Effector memory CD4-positive, alpha-beta T cell (primary cell): ENCODE measurements at places on chromosomes 12 and 14.

- no peak for DNase-seq
These were observed 4.7 kb upstream of the CCER1 start for GRCh38 chr12:90959538-90960139.

GRCh38 chr14:58637391-58638230, at the start of gene DACT1:
DACT1 (plus strand) TSS chr14:58637962; CDS start chr14:58638203, 241 bp downstream.
- DNase-seq: no peak

DNA sequence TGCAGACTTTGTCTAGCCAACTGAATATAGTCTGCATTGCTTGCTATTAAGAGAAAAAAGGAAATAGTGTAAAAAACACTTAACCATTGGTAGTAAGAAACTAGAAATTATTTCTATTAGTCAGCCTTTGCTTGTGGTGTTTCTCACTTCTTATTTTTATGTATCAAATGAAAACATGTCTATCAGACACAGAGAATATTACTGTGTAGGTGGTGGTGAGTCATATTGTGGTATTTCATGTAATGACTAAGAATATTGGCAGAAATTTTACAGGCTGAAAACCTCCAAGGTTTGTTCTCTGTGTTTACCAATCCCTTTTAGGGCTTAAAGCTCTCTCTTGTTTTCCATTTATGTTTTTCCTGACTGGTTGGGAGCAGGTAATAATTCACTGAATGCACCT, 87.2 kb downstream of the DAAM1 start:
- no peak for DNase-seq

DNA sequence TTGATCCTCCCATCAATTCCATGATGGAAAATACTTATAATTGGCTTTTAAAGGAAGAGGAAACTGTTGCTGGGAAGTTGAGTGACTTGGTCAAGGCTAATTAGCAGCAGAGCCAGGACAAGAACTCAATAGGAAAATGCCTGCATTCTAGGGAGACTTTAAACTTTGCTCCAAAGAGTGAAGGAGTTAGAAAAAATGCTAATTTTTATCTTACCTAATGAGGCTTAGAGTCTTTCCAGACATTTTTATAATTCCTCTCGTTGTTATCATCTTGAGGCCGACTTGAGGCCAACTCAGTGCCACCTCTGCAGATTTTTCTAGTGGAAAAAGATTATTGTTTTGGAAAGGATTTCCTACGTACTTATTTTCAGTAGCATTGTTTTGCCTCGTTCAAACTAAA, 344.6 kb downstream of the ETNK1 start:
- no peak for DNase-seq

- DNase-seq: no peak
These were observed 83.8 kb upstream of the CLEC14A start for GRCh38 chr14:38339696-38340095.

- no peak for DNase-seq
These were observed 203.1 kb downstream of the CALM1 start for GRCh38 chr14:90599748-90600507.

DNA sequence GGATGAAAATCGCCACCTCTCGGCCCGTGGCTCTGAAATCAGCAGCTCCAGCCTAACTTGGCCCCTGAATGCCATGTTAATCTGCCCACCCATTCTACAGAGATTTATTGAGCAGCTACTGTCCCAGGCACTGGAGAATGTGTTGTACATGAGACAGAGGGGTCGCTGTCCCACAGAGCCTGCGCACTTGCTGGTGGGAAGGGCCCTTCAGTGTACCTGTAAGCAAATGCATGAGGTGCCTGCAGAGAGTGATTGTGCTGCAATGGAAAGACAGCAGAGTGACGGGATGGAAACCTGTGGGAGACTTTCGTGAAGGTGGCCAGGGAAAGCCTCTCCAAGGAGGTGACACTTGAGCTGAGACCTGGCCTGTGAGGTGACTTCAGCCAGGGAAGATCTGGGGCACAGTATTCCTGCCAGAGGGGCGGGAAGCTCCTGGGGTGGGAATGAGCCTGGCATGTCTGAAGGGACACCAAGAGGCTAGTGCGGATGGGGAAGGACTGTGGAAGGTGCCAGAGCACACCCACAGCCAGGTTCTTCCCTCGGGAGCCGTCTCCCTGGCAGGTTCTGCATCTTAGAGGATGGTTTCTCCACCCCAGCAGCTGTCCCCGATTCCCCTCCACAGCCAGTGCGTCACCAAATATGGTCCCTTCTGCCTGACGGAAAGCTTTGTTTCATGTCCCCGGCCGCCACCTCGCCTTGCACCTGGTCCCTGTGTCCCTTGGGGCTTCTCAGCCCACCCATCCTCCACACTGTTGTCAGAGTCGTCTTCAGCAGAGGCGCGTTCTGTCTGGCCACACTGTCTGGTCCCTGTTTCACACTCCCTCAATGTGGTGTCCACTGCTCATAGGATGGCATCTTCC, 8.7 kb downstream of the SMIM41 start:
- DNase-seq: no peak

- DNase-seq: no peak
These were observed 6.4 kb downstream of the NFKBIA start for GRCh38 chr14:35398071-35398584.

DNA sequence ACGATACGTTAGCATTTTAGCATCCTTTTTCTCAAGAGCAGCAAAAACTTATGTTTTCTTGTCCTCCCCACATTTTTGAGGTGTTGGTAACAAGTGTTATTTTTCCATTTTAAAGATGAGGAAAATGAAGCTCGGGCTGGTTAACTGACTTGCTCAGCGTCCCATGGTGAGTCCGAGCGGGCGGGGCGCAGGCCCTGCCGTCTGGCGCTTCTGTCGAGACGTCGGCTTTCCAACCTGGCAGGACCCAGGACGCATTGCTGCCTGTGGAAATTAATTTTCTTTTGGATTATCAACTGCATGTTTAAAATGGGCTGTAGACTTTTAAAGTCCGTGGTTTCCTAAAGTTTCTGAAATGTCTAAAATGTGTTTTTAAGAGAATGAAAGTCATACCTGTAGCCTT, 30.4 kb downstream of the XRCC3 start:
- DNase-seq: no peak

DNA sequence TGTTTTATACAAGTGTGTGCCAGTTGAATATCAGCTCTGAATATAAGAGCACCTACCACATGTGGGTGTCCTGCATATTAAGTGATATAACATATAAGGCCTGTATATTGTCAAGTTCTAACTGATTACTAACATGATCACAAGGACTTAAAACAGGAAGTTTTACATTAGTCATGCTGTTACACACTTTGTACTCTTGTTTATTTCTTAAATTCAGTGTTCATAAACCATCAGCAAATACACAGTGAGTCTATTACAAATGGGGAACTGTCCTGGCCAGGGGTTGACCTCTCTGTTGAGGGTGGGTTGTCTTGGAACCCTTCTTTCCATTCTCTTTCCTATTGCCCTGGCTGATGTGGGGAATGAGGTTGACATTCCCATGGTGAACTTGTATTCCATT, 19.1 kb downstream of the HELB start:
- DNase-seq: no peak
